ENCODE measurements at places on chromosomes 2 and 18. TPM values are rescaled to one million over a fixed set of nuclear protein-coding genes. Genes with fewer than 3 reads are reported as not detected.

GRCh38 chr2:219358170-219359075 is 25.9 kb upstream of the RESP18 start:
- DNase-seq = no peak

DNA sequence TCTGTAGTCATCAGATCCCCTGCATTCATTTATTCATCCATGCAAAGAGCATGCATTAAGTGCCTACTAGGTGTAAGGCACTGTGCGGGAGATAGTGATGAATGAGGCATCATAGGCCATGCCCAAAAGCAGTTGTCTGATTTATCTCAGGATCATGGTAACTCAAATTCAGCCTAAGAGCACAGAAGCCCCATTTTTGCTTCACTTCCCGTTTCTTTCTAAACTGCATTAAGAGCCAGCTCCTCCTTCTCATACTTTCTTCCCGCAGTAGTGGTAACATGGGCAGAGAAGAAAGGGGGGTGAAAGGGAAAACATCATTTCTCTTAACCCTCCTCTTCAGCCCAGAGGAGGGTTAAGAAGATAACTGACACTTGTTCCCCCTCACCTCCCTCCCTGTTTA is 2.9 kb downstream of the GPR45 start:
- DNase-seq = no peak

GRCh38 chr2:174191342-174192074 is 56.8 kb downstream of the OLA1 start:
- DNase-seq = no peak

- peak; percentile 69 for DNase-seq
These were observed 909 bp downstream of the TMEM87B start for GRCh38 chr2:112055730-112056625.

GRCh38 chr2:207952564-207953345 is 72.6 kb downstream of the PLEKHM3 start:
- no peak for DNase-seq

DNA sequence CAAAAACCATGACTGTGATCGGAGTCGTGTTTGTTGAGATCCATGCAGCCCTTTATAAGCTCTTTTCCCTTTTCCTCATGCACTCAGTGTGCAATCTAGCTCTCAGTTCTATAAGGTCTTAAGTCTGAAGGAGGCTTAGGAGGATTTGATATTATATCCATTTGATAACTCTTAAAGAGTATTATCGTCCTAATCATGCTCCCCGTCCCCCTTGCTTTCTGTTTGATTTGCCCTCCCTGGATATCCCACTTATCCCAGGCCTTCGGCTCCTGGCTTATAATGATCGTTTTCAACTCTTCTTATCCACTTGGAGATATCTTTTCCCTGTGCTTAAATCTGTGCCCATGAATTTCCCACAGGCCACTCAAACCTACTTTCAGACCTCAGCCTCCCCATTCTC is 1917.7 kb upstream of the PIK3C3 start:
- no peak for DNase-seq

DNA sequence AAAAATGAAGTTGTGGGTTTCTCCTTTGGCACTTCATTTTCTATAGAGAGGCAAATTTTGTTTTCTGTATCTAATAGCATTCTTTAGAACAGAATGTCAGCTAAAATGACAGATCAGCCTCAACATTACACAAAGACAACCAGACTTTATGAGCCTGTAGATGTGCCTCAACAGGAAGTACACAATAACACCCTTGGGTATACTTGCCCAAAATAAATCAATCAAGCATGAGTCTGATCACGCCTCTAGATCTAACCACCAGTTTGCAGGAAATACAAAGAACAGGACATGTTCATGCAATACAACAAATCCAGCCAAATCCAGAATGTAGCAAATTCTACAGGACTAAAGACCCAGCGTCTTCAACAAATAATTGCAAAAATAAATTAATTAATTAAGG is 11.2 kb upstream of the DAPL1 start:
- DNase-seq = no peak

- DNase-seq = no peak
These were observed 3.0 kb upstream of the RTKN start for GRCh38 chr2:74444498-74445318.

DNA sequence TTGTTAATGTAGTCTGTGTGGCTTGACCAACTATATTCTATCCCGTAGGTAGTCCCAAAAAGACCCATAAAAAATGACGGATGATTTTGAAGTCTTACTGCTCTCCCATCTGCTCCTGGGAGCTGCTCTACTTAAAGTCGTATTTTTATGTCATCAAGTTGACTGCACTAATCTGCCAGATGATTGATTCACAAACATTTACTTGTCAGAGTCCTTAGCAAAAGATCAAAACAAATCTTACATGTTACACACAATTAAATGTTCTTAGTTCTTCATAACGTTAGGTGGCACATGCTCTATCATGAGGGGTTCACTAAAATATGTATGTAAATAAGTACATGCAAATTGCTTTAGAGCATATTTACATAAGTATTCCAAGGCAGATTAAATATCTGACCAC is 498.3 kb upstream of the LRRTM4 start:
- DNase-seq = no peak

GRCh38 chr18:73840319-73840945 is 307.2 kb downstream of the FBXO15 start:
- no peak for DNase-seq

GRCh38 chr2:216666461-216667233 is 28.7 kb downstream of the IGFBP5 start:
- peak; percentile 64 for DNase-seq

GRCh38 chr2:148674063-148675020 is 29.8 kb downstream of the EPC2 start:
- DNase-seq = peak; percentile 50

DNA sequence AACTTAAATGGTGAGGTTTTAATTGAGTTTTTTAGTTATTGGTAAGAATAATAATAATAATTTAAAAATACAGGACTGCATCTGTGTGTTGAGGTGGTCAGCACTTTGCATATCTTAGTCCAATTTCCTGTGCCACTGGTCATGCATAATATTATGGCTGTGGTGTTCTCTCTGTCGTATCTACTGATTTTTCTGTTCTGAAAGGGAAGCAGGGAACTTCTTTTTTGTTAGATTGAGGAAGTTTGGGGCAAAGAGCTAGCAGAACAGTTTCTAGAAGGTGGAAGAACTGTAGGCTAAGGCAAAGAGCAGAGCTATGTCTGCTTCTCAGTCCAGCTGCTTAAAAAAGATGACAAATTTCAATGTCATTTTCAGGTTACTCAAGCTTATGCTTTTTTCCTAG is 74.3 kb downstream of the XRCC5 start:
- DNase-seq = no peak

DNA sequence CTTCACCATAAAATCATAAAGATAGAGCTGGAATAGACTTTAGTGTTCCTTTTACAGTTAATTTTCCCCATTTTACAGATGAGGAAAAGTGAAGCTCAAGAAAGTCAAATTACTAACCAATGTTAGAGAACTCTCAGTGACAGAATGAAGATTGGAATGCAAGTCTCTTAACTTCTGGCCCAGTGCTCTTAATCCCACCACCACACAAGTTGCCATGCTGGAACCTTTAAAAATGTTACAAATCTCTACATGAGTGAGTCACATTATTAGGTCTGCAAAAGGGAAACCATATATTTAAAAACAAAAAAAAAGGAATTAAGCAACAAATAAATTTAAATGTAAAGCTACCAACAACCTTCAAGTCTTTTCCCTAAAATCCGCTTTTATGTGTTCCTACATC is 3.5 kb downstream of the NCKAP1 start:
- DNase-seq = no peak

DNA sequence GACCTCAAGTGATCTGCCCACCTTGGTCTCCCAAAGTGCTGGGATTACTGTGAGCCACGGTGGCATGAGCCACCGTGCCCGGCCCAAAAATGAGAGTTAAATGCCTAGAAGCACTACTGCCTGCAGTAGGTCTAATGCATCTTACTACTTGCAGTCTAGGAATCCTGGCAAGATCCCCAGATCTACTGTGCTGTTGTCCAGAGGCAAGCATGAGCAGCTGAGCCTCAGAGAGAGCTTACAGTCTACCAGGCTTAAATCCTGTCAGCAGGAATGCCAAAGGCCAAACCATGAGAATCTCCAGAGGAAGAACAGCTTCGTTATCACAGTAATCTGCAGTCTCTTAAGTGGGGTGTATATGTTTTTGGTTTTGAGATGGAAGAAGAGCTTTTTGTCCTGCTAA is 54.4 kb downstream of the XRCC5 start:
- no peak for DNase-seq

GRCh38 chr2:198807131-198807530 is 650.6 kb downstream of the SATB2 start:
- DNase-seq = no peak

DNA sequence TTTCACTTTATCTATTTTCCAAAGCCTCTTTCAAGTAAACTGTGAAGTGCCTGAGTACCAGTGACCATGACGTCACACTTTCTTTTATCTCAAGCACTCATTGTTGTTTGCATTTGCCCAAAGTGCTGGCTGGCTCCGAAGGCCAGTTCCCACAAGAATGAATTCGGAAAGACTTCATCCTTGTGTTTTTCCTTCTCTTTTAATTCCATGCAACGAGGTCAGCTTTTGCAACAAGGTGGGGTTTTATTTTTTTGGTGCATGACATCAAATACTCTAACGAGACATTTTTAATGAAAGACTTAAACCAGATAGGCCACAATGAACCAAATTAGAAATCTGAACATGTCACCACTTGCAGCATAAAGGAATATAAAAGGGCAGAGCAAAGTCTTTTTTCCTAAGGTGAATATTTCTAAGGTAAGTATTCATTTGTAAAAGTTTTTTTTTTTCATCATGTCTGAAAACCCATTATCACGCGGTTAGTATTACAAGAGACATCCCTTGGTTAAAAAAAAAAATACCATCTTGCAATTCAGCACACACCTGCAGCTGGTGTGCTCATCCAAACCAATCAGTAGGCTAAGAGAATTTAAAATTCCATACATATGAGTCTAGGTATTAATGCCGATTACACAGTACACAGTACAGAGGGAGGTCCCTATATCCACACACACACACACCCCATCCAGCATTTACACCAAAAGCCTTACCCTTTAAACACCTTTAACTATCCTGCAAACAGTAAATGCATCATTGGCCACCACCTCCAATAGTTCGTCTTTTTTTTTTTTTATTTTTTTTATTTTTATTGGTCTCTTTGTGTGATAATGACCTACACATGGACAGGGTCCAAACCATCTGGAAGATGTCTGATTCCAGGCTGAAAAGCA is 2.3 kb downstream of the ARL4C start:
- DNase-seq = no peak

Gene SGO2
- 16.2 TPM for total RNA-seq

Gene ITGA4
- not detected for total RNA-seq

Gene CPSF3
- 128 TPM for total RNA-seq
